ENCODE measurements at places on chromosomes 2 and 18.

- no peak for DNase-seq
These were observed 123.2 kb downstream of the SMAD7 start for GRCh38 chr18:48827291-48828193.

DNA sequence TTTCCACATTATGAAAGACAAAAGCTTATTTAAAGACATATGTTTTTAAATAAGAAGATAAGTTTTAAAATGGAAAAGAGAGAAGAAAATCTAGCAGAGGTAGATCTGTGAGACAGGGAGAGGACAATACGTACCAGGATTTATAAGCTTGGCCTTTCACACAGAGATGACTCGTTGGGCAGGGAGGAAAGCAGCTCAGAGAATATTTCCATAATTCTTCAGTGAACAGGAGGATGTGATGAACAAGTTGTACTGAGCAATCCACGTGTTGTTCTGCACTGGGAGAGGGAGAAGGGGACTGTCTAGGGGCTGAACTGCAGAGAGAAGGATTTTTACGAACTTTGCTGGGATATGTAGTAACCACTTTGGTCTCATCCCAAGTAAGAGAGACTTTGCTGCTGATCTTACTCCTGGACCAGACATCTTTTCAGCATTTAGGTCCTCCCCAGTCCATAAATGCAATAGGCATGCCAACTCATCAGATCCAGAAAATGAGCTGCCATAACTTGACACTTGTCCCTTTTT, 162.5 kb upstream of the SETBP1 start:
- no peak for DNase-seq

DNA sequence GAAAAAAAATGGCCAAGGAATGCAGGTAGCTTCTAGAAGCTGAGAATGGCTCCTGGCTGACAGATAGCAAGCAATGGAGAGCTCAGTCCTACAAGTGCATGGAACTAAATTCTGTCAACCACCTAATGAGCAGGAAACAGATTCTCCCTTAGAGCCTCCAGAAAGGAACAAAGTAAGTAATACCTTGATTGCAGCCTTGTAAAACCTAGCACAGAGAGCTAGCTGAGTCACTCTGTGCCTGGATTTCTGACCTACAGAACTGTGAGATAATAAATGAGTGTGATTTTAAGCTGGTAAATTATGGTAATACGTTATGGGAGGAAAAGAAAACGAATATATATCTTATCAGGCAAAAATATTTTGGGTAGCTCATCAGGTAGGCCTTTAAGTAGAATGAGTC, 7.4 kb upstream of the LNPK start:
- no peak for DNase-seq

GRCh38 chr18:80254971-80255500, 7.7 kb upstream of the PARD6G start:
- no peak for DNase-seq

DNA sequence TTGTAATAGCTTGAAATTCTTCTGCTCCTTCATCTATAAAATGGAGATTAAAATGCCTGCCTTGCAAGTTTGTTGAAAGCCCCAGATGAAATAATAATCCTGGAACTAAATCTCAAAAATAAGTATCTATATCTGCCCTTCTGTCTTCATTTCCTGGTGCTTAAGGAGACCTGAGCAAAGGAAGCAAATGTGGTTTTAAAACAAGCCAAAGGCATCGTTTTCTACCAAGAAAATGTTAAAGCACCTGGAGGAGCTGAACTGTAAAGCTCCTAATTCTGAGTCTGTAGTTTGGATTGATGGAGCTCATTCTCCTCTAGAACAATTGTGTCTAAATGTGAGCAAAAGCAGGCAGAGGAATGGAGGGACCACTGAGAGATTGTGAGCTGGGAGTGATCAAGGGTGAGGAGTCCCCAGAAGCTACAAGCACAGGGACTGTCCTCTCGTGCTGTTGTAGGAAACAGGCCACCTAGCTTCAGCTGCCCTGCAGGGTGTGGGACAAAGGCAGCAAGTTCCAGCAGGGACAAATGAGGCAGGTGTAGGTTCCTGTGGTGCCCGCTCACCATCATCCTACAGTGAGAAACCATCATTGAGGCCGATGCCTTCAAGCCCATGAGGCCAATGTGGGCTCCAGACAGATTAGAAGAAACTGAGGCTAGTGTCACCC, 420.7 kb upstream of the TRIB2 start:
- no peak for DNase-seq

GRCh38 chr18:31487246-31488015, 10.5 kb upstream of the DSG2 start:
- no peak for DNase-seq

DNA sequence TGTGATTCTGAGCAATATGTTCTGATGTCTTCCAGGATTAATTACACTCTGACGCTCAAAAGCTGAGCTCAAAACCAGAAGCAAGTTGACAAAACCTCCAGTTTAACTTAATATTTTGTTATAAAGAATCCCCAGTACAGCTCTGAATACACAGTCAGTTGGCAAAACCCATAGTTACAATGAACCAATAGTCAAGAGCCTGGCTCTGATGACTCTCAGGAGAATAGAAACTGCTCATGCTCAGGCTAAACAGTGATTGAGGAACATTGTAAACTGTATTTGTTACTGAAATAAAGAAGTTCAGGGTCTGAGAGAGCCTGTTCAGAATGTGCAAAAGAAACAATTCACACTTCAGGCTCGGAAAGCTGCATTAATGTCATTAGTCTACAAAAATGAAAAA, 1565.9 kb downstream of the SUCLG1 start:
- no peak for DNase-seq

- no peak for DNase-seq
These were observed 133.7 kb downstream of the HAUS1 start for GRCh38 chr18:46237891-46238290.

- DNase-seq = peak; percentile 73
These were observed at the start of the genes DOK1 and LOXL3 for GRCh38 chr2:74553892-74554819. Gene DOK1 (plus strand): TSS chr2:74554720. CDS start chr2:74554755, 35 bp downstream. Gene LOXL3 (minus strand): TSS chr2:74553942. CDS start chr2:74552634, 1,308 bp downstream.

DNA sequence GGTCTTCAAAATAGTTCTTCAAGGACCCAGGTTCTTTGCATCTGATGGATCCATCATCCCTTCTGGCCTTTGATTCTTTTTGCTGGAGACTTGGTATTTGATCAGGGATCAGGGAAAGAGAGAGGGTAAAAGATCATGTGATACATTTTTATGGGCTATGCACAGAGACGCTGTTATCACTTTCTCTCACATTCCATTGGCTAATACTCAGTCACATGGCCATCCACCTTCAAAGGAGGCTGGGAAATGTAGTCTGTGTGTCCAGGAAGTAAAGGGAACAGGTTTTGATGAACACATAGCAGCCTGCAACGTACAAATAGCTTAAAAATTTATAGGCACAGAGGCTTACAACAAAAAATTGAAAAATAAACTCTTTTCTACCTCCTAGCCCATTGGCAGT, 629.6 kb upstream of the FANCL start:
- DNase-seq = no peak

- no peak for DNase-seq
These were observed 31.6 kb downstream of the SUCLG1 start for GRCh38 chr2:84427235-84428138.

DNA sequence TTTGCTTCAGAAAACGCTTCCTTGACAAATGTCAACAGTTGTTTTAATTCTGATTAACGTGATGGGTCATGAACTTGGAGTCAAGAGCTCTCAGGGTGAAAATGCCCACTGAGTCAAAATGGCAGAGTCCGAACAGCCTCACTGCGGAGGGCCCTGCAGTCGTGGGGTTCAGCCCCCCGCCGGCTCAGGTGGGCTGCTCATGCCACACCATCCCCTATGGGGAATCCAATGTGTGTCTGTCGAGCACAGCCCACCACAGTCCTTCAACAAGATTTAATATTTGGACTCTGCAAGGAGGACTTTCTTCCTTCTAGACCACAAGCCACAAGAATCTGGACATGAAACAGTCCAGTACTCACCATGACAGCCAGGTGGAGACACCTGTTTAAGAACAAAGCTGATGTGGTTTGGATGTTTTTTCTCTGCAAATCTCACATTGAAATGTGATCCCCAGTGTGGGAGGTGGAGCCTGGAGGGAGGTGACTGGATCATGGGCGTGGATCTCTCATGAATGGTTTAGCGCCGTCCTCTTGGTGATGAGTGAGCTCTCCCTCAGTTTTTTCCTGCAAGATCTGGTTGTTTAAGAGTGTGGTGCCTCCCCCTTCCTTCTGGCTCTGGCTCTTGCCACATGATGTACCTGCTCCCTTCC, 201.0 kb downstream of the NDUFA10 start:
- no peak for DNase-seq

DNA sequence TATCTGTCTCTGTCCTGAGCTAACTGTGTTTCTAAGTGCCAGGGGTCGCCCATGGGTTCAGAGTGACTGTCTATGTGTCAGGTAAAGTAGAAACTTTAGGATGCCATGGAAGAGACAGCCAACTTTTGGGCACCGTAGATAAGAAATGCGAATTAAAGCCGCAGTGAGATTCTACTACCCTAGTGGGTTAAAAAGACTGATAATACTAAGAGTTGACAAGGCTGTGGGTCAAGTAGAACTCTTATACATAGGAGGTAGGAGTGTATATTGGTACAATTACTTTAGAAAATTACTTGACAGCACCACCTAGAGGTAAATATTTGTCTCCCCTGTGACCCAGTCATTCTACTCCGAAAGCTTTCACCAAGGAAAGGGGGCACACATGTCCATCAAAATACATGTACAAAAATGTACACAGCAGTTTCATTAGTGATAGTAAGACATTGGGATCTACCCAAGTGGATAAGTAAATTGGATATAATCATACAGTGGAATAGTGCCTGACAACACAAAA, 371.3 kb downstream of the SLC4A3 start:
- DNase-seq = no peak

DNA sequence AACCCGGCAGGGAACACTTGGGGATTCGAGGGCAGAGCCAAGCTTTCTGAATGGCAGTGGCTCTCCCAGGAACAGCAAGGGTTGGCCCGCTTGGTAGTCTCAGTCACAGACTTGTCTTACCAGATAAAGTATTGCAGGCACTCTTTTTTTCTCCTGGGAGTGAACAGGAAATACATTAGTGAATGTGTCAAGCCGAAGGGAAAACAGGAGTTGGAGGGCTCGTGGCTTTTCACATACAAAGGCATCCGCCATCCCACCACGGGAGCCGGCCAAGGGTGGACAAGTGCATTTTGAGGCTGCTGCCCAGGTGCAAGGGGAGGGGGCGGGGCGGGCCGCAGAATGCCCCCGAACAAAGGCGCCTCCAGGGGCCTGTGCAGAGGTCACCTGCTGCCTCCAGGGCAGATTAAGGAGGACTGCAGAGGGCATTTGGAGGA, 163.3 kb upstream of the SIX3 start:
- no peak for DNase-seq

- no peak for DNase-seq
These were observed 31.7 kb downstream of the LPIN2 start for GRCh38 chr18:2981212-2981728.

GRCh38 chr2:28128281-28128950, 237.9 kb downstream of the BABAM2 start:
- DNase-seq = no peak

GRCh38 chr2:69278366-69278765, 108.7 kb downstream of the GFPT1 start:
- DNase-seq = no peak

GRCh38 chr18:63098018-63098981, 221.3 kb downstream of the BCL2 start:
- peak; percentile 16 for DNase-seq

DNA sequence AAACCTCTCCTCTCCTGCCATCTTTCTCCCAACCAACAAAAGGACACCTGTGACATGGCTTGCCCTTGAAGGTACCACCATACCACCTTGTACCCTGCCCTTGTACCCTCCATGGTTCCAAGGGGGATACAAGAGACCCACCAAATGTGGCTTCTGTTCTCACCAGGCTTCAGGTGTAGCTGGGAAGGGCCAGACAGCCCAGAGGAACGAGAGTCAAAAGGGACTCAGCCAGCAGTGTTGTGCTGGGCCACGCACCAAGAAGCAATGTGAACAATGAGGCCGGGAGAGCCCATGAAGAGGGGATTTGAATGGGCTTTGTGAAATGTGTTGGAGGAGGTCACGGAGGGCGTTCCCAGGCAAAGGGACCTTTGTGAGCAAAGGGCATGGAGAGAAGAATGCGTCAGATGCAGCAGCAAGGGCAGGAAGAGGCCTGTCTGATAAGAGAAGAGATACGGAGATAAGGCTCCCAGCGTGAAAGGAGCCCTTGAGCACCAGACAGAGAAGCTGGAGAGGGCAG, 48.6 kb downstream of the PLB1 start:
- DNase-seq = no peak

DNA sequence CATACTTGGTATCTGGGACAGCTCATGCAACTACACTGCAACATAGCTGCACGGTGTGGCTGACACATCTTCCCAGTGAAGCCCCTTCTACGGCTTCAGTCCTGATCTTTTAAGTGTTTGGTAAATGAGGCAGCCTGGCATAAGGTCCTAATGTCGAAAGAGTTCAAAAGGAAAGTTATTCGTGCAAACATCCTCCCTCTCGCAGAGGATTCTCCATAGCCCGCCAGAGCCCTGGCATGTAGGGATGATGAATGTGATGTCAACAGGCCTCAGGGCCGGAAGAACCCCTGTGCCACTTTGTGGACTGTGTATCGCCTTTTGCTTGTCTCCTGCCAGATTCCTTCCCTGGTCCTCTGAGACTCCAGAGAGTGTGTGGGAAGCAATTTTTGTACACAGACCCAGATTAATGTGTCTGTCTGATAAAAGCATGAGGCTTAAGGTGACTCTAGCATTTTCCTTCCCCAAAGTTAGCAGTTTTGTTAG, 88.5 kb downstream of the SOCS6 start:
- DNase-seq = no peak

DNA sequence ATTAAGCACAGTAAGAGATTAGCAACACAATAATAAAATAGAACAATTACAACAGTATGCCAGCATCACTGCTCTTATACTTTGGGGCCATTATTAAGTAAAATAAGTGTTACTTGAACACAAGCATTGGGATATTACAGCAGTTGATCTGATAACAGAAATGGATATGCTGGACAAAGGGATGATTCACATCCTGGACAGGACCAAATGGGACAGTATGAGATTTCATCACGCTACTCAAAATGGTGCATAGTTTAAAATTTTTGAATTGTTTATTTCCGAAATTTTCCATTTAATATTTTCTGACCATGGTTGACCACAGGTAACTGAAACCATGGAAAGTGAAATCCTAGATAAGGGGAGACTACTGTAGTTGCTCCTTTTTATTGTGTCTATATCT, 138.2 kb downstream of the UBR3 start:
- no peak for DNase-seq

GRCh38 chr2:27710640-27711430, 47.1 kb downstream of the SLC4A1AP start:
- no peak for DNase-seq

- DNase-seq = no peak
These were observed 190.4 kb upstream of the STK17B start for GRCh38 chr2:196361606-196362326.

- DNase-seq = no peak
These were observed 27.3 kb downstream of the TIMM21 start for GRCh38 chr18:74175658-74176057.

Data from stimulated activated CD8-positive, alpha-beta memory T cell treated with anti-CD3 and anti-CD28 coated beads, Interleukin-2, amount 100 ng/mL, for 1 hour (primary cell).